ENCODE measurements at places on chromosomes 3 and 15.

- DNase-seq, result no peak
Observed at GRCh38 chr15:79294075-79294474, 11.6 kb downstream of the ANKRD34C start.

DNA sequence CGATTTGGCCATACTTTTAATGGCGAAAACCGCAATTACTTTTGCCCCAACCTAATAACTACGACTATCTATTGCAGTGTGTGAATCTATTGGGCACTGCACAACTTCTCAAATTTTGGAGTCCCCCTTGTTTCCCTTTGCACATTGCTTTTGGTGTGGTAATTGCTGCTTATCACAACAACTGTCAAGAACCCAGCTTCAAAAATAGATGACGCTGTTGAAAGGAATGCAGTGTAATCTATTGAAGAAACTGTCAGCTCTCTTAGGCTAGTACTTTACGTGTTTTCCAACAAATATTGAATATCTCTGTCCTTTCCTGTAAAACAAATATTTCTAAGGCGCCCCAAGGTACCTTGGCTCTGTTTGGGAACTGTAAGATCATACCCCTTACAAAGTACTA, 222.8 kb upstream of the UBE2E2 start:
- DNase-seq, result no peak

DNA sequence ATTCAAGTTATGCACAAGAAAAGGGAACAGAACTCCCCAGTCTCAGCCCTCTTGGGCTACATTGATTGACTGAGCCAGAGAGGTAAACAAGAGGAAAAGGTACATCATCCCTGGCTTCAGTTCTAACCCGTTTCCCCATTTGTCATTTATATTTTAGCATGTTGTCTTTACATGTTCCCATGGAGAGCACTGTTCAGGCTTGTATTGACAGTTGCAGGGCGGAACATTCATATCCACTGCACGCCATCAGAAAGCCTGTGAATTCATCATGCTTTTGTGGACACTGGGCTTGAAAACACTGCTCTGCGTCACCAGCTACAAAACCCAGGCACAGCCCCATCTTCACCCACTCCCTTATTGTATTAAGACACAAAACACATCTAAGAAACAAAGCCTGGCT, 240.9 kb upstream of the EIF1B start:
- no peak for DNase-seq

DNA sequence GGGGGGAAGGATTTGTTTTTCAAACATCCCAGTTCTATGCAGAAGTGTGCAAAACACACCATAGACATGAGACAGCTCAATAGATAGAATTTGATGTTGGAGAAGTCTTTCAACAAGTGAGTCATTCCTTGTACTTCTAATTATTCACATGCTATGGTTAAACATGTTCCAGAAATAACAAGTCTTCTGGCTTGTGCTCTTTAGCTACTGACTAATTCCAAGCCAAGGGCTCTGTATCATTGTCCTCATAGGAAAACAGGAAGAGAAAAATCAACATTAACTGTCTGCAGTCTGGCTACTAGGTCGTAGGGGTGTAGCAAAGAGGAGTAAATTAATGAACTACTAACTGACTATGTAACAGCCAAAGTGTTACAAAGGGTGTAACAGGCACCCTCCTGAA, 25.8 kb downstream of the LDHAL6B start:
- no peak for DNase-seq

- DNase-seq, result no peak
Observed at GRCh38 chr3:109269577-109270275, 46.6 kb downstream of the DPPA2 start.

GRCh38 chr3:186440891-186441290, 78.9 kb upstream of the DGKG start:
- DNase-seq, result no peak

DNA sequence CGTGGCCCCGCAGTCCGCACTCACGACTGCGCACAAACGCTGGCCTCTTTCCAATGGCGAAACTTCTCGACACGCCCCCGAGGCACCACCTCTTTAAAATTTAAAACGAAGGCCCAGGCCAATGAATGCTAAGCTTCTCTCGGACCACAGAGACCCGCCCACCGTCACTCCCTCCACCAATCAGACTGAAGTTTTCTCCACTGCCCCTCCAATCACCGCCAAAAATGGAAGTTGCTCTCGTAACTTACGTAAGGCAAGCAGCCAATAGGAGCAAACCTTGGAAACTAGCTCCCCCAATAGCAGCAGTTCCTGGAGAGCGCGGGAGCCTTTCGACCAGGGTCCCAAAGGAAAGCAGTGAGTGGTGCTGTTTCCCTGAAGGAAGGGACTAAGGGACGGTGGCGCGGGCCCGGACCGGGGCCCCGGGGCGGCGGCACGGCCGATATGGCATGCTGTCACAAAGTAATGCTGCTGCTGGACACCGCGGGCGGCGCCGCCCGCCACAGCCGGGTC, at the start of gene TICRR:
TSS of gene TICRR (plus strand) at position 324 of the 510 bp plus-strand sequence. CDS start at position 442, 118 bp downstream.
- DNase-seq, result peak; percentile 70

DNA sequence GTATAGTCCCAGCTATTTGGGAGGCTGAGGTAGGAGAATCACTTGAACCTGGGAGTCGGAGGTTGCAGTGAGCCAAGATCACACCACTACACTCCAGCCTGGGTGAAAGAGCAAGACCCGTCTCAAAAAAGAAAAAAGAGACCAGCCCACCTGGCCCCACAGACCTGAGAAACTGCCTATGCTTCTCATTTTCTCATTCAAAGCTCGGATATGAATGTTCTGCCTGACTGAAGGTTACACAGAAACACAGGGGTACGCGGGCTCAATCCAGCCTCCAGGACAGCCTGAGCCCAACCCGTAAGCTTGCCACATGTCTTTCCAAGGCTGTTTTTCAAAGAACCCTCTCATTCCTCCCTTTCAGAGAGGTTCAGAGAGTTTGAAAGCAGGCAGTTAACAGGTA, 9.7 kb upstream of the LRRC15 start:
- no peak for DNase-seq

- no peak for DNase-seq
Observed at GRCh38 chr15:42848846-42849245, 71.7 kb downstream of the TTBK2 start.

DNA sequence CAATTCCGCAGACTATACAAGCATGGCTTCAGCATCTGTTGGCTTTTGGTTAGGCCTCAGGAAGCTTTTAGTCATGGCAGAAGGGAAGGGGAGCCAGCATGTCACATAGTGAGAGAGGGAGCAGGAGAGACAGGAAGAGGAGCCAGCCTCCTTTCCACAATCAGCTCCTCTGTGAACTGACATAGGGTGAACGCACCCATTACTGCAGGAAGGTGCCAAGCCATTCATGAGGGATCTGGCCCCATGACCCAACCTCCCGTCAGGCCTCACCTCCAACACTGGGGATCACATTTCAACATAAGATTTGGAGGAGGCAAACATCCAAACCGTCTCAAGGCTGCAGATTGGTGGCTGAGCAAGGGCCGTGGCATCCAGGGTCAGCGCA, 106.3 kb downstream of the LRRK1 start:
- DNase-seq, result no peak

DNA sequence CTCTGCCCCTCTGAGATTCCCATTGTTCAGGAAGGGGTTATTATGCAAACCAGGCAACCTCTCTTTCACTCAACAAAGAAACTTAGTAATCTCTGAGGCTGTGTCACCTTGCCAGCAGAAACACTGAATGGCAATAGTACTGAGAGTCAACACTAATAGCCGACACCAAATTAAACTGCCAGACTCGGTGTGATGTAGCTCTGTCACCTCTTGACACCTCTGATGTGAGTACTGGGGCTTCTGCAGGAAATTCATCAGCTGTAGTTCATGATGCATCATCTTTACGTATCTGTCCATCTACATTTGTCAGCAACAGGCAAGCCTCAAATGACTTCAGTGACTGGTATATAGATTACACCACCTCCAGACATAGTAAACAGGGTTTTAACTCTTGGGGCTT, 65.0 kb upstream of the ONECUT1 start:
- DNase-seq, result no peak

DNA sequence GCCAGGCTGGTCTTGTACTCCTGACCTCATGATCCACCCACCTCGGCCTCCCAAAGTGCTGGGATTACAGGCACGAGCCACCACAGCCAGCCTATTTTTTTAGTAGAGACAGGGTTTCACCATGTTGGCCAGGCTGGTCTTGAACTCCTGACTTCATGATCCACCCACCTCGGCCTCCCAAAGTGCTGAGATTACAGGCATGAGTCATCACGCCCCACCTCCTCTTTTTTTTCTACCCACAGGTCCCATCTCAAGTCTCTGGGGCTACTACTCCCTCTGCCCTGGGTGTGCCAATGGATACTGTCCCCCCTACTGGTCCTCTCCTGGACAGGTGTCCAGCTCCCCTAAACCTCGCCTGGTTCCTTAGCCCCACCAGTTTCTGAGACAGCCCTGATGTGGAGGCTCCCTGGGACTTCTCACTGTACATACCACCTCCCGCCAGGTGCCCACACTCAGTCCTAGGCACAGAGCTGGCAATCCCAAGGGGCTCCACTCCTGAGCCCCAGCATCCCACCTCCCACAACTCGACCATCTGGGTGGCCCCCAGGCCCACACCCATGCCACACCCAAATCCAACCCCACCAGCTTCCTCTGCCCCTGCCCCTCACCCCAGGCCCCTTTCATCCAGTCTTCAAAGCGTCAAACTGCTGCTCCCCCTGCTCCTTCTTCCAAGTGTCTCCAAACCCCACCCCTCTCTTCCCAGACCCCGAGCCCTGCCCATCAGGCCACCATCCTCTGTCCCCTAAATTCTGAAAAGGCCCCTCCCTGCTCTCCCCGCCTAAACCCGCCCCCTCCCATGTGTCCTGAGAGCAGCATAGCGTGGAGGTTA, 13.1 kb upstream of the CYP11A1 start:
- no peak for DNase-seq

GRCh38 chr3:15903164-15903563, 105.4 kb upstream of the ANKRD28 start:
- DNase-seq, result no peak

- no peak for DNase-seq
Observed at GRCh38 chr3:127964816-127965215, 49.8 kb downstream of the KBTBD12 start.

- DNase-seq, result no peak
Observed at GRCh38 chr3:21117370-21117769, 633.6 kb downstream of the ZNF385D start.

- DNase-seq, result no peak
Observed at GRCh38 chr3:127171721-127172120, 21.2 kb upstream of the PRR23E start.

DNA sequence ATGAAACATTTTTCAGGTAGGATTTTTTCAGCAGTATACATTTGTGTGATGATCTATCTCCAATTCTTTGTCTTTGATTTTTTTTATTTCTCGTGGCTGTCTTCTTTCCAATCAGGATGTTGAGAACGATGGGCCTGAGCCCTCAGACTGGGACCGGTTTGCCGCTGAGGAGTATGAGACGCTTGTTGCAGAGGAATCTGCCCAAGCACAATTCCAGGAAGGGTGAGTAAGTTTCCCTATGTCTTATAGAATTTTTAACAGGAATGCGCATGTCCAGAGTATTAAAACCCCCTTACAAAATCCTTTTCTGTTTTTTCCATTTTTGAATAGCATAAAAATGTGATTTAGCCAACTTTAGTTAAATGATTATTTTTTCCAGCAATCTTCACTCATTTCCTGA, 90.0 kb downstream of the MSL2 start:
- DNase-seq, result no peak

- no peak for DNase-seq
Observed at GRCh38 chr3:185208823-185209222, 45.0 kb downstream of the EHHADH start.

GRCh38 chr15:68558318-68559305, 20.2 kb upstream of the CORO2B start:
- no peak for DNase-seq

GRCh38 chr3:174619239-174619638, 239.9 kb upstream of the NAALADL2 start:
- DNase-seq, result no peak

GRCh38 chr15:74808840-74809229, 3.8 kb upstream of the LMAN1L start:
- no peak for DNase-seq

GRCh38 chr3:7204848-7205156, 343.9 kb downstream of the GRM7 start:
- DNase-seq, result no peak

GRCh38 chr3:119120480-119120879, 25.5 kb upstream of the TEX55 start:
- DNase-seq, result no peak

DNA sequence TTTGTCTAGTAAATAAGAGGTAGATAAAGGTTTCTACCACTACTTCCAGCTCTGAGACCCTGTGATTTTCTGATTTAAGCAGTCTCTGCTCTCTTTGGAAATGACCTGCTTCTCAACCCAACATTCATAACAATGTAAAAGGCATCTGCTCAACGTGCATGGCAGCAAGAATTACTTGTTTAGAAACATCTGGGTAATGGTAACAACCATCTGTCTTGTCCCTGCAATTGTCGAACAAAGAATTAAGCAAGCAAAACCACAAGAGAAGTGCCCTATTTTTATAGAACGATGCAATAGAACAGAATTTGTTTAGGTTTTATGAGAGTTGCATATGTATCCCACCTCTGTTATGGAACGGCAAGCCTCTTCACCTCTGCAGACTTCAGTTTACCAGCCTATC, 7.1 kb upstream of the FSIP1 start:
- no peak for DNase-seq

GRCh38 chr3:128496019-128496601, 3.1 kb upstream of the GATA2 start:
- no peak for DNase-seq

GRCh38 chr3:18558507-18558906, 133.4 kb upstream of the SATB1 start:
- DNase-seq, result no peak

Measured in activated naive CD4-positive, alpha-beta T cell (primary cell).